ENCODE measurements at places on chromosomes 7 and 10.

- no peak for DNase-seq
These were observed 742.3 kb downstream of the TYW1 start for GRCh38 chr7:67738958-67739357.

DNA sequence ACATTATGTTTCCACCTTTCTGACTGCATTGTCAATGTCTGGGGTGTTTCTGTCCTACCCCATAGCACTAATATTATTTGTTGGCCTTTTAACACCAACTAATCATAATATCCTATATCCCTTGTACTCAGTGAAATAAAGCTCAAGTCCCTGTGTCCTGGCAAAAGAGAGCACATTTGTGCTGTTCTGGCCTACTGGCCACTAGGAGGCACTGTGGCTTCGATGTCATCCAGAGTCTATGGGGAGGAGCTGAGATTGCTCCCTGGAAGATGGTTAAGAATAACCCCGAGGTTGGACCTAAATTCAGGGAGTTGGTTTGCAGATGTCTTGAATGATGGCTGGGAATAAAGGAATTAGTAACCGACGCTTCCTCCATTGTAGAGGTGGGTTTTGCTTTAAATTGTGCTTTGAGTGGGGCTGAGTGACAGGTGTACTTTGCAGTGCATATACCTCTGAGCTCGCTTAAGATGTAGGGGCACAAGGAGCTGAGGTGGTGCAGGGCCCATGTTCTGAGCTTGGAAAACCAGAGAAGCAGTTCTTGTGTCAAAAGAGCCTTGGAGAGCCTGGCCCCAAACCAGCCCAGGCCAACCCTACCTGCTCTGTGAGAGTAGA lies 191.2 kb upstream of the PRSS1 start:
- DNase-seq = peak; percentile 21

DNA sequence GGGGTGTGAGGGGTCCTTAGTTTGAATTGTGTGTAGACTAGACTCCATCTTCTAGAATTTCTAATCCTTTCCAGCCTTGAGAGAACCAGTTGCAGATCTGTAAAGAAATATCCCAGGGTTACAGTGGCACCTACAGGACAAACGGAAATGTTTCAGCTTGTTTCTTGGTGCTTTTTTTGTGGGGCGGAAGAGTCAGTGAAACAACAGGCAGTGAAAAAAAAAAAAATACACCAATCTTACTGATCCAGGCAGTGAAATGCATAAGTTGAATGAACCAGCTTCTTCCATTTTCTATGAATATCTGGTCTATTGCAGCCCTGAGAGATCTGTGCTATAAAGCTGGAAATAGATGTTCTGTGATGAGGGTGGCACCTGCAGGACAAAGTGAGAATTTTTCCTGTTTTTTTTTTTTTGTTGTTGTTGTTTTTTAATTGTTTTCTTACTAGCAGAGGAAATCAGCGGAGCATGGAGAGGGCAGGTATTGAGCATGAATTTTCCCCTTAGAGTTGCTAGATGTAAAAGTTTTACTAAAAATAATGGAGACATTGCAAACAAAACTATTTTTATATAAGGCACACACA lies 81.9 kb upstream of the DYNC1I1 start:
- no peak for DNase-seq

DNA sequence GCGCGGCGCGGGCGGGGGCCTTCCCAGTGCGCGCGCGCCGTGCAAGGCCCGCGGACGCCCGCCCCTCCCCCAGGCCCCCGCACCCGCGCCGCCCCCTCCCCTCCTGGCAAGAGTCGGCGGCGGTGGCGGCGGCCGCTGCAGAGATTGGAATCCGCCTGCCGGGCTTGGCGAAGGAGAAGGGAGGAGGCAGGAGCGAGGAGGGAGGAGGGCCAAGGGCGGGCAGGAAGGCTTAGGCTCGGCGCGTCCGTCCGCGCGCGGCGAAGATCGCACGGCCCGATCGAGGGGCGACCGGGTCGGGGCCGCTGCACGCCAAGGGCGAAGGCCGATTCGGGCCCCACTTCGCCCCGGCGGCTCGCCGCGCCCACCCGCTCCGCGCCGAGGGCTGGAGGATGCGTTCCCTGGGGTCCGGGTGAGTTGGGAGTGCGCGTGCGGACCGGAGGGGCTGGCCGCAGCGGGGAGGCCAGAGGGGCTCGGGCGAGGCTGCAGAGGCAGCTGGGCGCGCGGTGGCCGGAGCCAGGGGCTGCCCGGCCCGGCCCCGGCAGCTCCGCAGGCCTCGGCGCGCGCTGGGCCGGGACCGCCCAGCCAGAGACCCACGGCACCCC lies at the start of gene BMPR1A:
BMPR1A (plus strand) TSS at position 109 of the 602 bp plus-strand sequence. CDS start 119,400 bp downstream, outside the sequence.
- no peak for DNase-seq

- no peak for DNase-seq
These were observed 657.9 kb downstream of the NXPH1 start for GRCh38 chr7:9091282-9091681.

- no peak for DNase-seq
These were observed 3.7 kb upstream of the UTF1 start for GRCh38 chr10:133226251-133226808.

GRCh38 chr7:98225913-98226614 lies 14.8 kb downstream of the BHLHA15 start:
- no peak for DNase-seq

GRCh38 chr7:37511915-37512314 lies 63.3 kb upstream of the ELMO1 start:
- DNase-seq = no peak

DNA sequence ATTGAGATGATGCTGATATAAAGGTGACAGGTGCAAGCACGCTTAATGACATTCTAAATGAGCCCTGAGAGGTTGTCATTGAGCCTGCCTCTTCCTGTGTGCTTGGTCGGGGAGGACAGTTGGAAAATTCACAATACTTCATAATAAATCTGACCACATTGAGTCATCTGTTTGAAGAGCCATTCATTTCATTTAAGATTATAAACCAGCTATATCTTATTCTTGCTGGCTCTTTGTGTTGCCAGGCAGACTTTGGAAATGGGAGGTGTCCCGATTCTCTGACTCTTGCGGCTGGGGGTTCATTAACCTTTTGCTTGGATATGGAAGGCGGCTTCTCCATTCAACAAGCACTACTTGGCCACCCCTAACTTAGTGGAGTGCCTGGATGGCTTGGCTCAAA lies 198.2 kb downstream of the FANK1 start:
- DNase-seq = no peak

DNA sequence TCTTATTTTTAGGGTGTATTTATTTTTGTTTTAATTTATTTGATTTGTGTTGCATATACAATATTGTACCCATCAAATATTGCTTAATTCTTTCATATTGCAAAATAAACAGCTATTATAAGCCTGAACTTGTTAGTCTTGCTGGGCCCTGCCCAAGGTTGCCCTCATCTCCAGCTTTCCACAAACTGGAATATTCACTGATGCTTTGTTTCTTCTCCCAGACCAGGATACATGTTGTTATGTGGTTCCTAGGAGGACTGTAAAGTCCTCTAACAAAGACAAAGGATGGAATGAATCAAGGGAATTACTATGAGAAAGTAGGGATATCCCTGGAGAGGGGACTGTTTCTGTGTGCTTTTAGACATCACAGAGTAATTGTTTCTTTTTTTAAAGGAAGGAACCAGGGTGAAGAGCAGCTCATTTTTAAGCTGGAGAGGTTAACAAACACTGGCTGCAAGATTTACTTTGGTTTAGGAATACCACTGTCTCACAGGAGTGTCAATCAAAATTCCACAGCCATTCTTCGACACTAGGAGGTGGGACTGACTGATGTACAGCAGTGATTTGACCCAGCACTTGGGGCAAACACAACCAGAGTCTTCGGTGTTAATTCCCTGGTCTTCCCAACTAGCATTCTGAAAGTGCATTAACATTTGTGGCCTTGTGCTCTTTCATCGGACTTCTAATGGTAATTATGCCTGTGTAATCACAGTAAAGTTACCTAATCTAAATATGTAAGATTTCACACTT lies 14.8 kb upstream of the CD36 start:
- DNase-seq = no peak

- no peak for DNase-seq
These were observed 3.2 kb downstream of the VCL start for GRCh38 chr10:74000892-74001669.

- DNase-seq = no peak
These were observed 15.8 kb upstream of the BPGM start for GRCh38 chr7:134630893-134631292.

- DNase-seq = no peak
These were observed 200.9 kb downstream of the MBL2 start for GRCh38 chr10:52571516-52572182.

DNA sequence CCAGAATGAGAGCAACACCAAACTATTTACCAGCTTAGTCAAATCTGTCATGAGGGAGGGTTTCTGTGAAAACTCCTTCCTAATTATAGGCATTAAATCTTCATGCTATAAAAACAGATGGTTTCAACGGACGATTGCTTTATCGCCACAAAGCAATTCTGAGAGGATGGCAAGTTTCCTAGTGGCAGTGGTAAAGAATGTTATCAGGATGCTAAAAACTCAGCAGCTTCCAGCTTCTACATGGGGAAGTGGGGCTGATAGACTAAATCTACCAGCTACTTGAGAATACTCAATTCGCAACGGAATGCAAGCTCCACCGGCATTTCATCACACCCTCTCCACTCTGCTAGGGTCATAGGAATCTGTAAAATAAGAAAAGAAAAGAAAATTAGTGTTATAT lies 41.8 kb downstream of the JCAD start:
- no peak for DNase-seq

DNA sequence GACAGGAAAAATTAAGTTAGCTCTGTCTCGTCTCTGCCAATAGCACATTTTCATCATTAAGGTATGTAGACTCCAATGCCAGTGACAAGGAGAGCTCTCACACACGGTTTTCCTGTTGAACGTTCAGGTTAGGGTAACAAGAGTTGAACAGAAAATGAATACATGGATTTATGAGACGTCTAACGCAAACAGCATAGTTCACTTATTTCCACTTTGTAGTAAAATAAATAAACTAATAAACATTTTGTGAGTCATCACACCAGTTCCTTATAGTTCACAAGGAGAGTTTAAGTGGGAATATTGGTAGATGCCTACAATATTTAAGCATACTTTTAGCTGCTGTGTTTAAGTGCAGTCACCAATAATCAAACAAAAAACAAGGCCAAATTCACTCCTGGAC lies 21.1 kb downstream of the DRGX start:
- no peak for DNase-seq

DNA sequence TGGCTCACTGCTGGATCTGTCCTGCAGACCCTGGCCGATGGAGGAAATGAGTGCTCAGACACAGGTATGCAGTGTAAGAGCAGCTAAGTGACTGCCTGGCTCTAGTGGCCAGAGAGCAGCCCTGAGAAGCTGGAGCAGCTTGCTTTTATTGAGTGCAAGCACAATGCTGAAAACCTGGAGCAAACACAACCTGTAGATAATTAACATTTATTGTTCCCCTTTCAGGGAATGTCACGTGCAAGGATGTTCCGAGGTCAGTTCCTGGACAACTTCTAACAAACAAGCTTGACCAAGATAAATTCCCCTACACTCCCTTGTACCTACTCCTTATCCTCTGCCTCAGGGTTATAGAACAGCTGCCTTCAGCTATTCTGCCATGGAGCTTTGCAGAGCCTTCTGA lies 31.3 kb downstream of the DDC start:
- no peak for DNase-seq

- DNase-seq = no peak
These were observed 18.1 kb upstream of the ATAD1 start for GRCh38 chr10:87836098-87836497.

GRCh38 chr10:70255329-70256299 lies 22.4 kb upstream of the PPA1 start:
- no peak for DNase-seq

DNA sequence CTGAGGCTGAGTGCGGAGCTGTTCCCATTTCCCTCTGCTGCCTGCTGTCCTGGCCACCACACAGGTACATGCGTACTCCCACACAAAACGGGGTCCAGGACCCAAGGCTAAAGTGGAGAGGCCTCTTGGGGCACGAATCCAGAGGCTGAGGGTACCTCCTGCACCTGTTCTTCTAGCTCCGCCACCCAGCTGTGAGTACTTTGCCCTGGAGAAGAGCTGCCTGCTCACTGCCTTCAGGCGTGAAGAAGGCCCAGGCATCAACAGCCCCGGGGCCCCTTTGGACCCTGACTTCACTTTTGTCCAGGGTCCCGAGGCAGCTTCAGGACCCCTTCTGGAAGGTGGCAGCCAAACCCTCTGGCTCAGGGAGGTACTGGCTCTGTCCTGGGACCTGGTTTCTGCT lies 88.6 kb downstream of the HIF1AN start:
- no peak for DNase-seq

GRCh38 chr10:69097729-69098128 lies 9.8 kb downstream of the SRGN start:
- DNase-seq = no peak

DNA sequence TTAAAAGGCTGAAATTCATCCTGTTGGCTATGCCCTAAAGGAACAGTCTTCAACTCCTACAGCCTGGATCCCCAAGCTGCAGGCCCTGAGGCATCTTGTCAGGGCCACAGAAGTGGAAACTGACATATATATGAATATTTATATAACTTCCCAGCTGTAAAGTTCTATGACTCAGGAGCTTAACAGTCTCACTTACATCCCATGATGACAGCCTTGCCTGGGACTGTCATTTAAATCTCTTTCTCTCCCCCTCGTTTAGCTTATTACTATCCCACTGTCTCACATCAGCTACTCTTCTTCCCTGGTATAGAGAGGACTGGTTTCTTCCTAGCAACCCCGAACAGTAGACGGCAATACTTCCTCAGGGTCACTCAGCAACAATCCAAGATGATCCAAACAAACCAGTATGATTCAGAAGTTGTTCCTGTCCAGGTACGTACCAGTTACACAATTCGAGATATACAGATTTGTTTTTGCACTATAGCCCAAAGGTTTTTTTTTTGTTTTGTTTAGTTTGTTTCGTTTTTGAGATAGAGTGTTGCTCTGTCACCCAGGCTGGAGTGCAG lies 22.7 kb downstream of the KIAA1549 start:
- DNase-seq = no peak

GRCh38 chr10:22976534-22976933 lies 48.7 kb downstream of the ARMC3 start:
- DNase-seq = no peak

GRCh38 chr10:14356921-14357320 lies 26.2 kb upstream of the FRMD4A start:
- DNase-seq = no peak

DNA sequence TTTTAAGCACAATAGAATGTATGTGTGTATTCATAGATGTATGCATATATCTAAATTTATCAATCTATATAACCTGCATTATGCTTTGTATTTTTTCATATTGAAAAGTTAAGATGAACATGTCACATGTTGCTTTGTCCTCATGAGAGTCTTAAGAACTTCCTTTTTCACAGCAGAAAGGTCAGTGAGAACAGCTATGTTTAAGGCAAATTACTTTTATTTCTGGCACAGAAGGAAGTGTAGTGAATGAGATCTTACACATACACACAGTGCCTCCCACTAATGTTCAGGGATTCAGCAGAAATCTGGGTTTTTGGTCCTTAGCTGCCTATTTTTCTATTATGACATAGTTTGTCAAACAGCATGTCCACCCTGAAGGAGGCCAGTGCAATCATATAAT lies 134.8 kb downstream of the TMEM26 start:
- DNase-seq = no peak

DNA sequence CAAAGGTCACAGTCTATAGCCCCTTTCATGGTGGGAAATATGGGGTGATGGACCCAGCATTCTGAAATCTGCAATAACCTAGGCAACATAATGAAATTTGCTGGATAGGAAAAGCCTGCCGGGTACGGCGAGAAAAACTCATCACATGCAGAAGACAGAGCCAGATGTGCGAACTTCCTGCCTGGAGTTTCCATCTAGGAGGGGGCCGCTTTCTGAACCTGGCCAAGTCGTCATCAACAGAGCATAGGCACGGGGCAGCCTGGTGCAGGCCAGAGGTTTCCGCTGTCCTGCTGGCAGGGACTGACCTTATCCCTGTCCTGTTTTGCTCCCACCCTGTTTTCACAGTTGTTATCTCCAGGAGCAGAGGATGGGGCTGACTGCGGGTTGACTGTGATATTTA lies 27.4 kb downstream of the CCDC3 start:
- no peak for DNase-seq
